Naive thymus-derived CD4-positive, alpha-beta T cell (primary cell): ENCODE measurements at places on chromosomes 7 and 10.

DNA sequence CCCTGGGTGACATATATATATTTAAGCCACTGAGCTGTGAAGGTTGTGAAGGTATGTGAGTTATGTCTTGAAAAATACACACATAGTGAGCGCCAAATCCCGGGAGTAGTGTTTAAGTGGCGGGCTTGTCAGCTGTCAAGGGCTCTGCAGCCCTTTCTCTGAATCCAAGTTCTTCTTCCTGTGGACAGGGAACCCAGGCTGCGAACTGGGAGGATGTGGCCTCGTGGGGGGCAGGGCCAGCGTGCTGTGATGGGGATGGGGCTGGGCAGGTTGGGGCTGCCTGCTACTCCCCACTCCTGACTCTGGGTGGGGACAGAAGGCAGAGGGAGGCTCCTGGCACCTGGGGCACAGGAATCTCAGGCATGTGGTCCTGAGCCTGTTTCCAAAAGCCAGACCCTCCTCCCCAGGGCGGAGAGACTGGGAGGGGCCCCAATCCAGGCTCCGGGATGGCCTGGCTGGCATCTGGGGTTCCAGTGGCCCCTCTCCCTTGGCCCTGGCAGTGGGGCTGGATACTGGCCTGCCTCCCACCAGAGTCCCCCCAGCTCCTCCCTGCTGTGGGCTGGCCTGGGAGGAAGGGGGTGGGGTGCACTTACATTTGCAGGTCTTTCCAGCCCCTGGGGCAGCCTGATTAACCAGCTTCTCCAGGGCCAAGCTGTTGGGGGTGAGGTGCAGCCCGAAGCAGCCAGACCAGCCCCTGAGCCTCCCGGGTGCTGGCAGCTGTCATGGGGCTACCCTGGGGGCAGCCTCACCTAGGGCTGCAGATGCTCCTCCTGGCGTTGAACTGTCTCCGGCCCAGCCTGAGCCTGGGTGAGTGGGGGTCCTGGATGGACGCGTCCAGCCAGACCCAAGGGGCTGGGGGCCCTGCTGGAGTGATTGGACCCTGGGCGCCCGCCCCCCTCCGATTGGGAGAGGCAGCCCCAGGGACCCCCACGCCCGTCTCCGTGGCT lies at the start of gene UPK3B:
Gene UPK3B, plus strand, starts transcription at position 622 of the 947 bp plus-strand sequence. Its CDS starts 101 bp downstream, at position 723.
- DNase-seq = no peak

DNA sequence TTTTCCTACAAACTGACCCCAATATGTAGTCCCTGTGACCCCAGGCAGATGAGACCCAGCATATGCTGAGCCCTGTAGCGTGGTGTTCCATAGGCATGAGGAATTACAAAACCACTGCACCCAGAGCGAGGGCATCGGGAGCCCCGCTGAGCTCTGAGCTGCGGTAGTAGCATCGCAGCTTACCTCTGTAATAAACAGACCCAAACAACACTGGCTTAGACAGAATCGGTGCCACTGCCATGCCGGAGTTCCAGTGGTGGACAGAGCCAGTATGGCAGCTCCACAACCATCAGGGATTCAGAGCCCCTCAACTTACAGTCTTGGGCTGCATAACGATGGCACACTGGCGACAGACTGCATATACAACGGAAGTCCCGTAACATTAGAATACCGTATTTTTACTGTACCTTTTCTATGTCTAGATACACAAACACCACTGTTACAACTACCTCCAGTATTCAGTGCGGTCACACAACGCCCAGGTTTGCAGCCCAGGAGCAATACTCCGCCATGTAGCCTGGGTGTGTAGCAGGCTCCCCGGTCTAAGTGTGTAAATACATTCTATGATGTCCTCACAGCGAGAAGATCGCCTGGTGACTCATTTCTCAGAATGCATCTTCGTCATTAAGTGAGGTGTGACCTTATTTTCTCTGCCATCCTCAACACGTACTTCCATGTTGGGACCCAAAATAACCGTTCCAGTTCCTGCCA lies 68.8 kb downstream of the PROSER2 start:
- DNase-seq = no peak

DNA sequence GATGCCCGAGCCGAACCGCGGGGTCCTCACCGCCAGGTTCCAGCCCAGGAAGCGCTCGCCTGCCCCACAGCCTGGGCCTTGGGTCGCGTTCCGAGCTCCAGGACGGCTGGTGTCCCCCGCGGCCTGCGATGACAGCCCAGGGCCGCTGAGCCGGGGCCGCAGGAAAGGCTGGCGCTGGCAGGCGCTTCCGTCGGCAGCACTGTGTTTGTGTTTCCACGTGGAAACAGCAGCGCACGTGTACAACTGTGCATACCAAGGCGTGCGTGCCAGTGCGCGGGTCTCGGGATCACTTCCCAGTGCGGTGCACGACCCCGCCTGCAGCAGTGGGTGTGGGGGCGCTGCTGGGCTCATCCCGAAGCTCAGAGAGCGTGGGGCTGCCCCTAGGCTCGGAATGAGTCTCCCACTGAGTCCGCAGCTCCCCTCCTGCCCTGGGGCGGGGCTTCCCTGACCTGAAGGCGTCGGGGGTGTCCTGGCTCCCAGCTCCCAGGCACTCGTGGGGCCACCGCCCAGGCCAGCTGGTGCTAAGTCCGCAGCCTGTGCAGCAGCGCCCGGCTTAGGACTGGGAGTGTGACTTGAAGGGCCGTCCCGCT lies 17.2 kb downstream of the AP5Z1 start:
- DNase-seq = no peak

DNA sequence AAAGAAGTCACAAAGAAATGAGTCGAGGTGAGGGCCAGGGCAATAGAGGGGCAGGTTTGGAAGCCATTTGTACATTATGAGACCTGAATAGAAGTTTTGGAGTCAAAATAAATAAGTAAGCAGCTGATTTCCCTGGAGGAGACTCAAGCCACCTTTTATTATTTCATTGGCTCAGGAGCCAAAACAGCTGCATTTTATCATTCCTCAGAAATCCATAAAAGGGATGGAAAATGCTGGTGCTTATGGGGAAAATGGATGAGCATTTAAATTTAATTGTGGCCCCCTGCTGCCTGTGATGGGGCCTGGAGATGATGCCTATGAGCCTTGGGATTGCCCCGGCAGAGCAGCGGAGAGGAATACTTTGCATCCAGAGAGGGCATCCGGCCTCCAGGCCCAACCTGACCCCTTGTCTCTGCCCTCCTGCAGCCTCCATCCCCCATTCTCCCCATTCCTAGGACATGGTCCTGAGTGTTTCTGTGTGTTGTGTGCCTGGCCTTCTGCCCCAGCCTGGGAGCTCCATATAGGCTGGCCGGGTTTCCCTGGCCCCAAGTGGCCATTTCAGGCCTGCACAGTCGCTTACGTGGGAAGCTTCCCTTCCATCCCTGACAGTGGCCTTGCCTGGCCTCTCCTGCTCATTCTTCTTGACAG lies 296.8 kb upstream of the ZMIZ1 start:
- DNase-seq = no peak

GRCh38 chr7:157458254-157458633 lies 121.4 kb downstream of the DNAJB6 start:
- no peak for DNase-seq

DNA sequence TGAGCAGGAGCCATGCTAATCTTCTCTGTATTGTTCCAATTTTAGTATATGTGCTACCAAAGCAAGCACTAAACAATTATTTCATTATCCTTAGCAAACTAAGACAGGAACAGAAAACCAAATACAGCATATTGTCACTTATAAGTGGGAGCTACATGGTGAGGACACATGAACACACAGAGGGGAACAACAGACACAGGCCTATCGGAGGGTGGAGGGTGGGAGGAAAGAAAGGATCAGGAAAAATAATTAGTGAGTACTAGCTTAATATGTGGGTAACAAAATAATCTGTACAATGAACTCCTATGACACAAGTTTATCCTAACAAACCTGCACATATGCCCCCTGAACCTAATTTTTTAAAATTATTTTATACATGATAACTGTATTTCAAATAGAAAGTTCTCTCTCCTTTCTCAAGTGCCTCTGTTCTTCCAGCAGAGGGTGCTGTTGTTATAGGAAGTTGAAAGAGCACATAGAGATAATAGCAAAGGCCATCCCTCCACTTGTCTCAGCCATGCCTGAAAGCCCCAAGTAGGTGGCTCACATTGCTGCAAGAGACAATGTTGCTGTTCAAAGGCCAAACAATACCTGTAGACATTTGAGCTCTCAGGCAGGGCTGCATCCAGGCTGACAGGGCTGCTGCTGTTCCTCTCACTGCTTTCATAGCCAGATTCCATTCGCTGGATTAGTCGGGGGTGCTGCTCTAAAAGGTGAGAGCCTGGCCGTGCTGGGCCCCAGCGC lies 33.4 kb upstream of the PPP3CB start:
- peak; percentile 73 for DNase-seq

GRCh38 chr10:114179148-114179547 lies at the start of gene TDRD1:
TDRD1 (plus strand) TSS chr10:114179353; CDS start chr10:114187832, 8,479 bp downstream.
- DNase-seq = no peak

DNA sequence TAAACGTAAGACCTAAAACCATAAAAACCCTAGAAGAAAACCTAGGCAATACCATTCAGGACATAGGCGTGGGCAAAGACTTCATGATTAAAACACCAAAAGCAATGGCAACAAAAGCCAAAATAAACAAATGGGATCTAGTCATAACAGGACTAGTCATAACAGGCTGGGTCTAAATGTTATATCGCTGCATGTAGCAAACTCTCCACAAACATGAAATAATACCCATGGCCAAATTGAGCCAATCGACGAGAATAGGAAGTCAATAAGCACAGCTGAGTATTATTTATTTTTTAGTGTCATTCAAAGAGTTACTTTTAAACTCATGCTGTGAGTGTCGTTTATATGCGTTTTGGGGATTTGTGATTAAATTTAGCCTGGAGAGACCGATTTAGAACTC lies 225.1 kb downstream of the TFEC start:
- no peak for DNase-seq

DNA sequence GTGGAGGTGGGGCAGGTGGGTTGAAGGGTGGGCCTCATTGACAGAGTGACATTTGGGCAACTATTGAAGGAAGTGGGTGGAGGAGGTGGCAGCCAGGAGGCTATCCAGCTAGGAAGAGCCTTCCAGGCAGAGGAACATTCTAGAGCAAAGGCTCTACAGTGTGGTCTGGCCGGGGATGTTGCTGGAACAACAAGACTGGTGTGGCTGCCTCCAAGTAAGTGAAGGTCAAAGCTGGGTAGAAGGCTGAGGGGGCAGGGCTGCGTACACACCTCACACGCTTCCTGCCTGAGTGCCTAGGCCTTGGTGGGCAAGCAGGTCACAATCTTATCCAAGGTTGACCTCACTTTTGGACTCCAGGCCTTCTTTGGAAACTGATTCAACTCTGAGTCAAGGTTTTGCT lies 6.6 kb downstream of the CPA1 start:
- no peak for DNase-seq

GRCh38 chr7:89728481-89728880 lies 425.8 kb upstream of the STEAP1 start:
- no peak for DNase-seq

DNA sequence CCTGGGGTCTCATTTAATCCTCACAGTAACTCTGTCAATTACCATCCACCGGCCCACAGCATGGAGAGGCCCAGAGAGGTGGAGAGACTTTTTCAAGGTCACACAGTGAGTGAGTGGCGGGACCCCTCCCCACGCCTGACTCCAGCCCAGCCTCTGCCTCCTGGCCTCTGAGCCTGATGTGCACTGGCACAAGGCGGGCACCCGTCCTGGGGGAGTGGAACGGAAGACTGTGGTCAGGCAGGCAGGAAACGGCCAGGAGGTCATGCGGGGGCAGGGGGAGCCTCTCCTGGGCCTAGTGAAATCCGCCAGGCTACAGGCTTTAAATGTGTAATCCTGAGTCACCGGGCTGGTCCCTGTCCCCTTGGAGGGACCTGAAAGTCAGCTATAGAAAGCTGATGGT lies 32.2 kb downstream of the ZCCHC24 start:
- DNase-seq = no peak

GRCh38 chr10:69844698-69845097 lies 43.0 kb downstream of the COL13A1 start:
- DNase-seq = no peak

GRCh38 chr7:19362099-19362498 lies 216.9 kb upstream of the FERD3L start:
- DNase-seq = no peak

DNA sequence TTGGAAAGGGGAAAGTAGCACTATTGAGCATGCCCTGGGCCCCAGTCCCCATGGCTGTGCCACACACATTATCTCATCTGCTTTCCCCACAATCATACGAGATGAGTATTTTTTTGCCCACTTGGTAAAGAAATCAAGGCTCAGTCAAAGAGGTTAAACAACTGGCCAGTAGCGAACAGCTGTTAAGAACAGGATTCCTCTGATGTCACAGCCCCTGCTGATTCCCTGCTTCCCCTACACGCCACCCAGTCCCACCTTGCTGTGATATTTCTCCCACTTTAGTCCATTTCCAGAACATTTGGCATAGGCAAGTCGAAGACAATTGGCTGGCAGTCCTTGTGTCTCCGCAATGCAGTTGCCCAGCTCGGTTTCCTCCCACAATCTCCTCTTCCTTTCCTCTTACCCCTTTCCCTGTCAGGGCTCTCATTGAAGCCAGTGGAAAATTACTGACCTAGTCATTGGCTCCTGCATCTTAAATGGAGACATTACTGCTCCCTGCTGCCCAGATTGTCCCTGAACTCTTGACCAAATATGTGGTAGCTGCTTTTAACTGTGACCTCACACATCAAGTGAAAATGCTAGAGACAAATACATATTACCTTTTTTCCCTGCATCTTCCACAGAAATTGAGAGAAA lies 56.5 kb upstream of the EEPD1 start:
- no peak for DNase-seq

DNA sequence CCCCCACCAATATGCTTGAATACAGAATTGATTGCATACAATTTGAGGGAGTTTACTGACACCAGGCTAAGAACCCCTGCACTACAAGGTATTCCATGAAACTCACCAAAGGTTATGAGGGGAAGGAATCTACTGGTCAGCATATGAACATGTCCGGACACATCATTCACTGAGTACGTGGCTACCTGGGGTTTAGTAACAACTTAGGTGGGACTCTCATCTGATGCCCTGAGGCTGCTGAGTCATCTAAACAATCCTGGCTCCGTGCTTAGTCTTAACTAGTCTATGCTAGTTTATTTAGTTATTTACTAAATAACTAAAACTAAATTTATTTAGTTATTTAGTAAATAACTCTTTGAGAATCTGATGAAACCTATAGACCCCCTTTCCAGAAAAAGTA lies 11.3 kb downstream of the PI4K2A start:
- no peak for DNase-seq

DNA sequence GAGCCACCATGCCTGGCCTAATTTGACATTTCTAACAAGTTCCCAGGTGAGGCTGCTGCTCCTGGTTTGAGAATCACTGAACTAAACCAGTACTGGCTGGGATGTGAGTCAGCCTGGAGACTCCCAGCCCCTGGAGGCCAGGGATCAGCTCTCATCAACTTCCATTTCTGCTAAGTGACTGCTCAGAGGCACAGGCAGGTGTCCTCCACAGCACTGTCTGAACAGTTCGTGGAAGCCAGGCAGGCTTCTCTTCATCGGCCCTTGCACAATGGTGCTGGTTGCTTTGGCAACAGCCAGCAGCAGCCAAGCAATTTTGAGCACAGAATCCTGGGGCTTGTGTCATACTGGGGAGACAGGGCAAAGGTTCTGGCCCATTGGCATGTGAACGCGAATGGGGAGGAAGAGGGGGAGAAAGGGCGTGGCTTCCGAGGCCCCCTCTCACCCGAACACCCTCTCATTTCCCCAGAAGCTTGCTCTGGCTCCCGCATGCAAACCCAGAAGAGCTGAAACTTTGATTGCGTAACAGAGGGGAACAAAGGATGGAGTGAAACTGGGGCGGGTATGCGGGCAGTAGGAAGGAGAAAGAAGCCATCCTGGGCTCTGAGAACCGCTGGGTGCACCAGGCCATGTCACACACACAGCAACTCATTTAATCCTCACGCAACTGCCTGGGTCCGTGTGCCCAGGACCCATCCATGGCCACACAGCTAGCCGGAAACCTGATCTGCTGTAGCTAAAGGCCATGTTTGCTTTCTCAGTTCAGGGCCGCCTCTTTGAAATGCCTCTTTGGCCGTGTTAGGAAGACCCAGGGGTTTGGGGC lies 9.0 kb upstream of the POR start:
- no peak for DNase-seq
